ENCODE measurements at places on chromosomes 6 and 20.
A peak's percentile ranks its signal among the peaks of the same experiment; 100 is the strongest.

DNA sequence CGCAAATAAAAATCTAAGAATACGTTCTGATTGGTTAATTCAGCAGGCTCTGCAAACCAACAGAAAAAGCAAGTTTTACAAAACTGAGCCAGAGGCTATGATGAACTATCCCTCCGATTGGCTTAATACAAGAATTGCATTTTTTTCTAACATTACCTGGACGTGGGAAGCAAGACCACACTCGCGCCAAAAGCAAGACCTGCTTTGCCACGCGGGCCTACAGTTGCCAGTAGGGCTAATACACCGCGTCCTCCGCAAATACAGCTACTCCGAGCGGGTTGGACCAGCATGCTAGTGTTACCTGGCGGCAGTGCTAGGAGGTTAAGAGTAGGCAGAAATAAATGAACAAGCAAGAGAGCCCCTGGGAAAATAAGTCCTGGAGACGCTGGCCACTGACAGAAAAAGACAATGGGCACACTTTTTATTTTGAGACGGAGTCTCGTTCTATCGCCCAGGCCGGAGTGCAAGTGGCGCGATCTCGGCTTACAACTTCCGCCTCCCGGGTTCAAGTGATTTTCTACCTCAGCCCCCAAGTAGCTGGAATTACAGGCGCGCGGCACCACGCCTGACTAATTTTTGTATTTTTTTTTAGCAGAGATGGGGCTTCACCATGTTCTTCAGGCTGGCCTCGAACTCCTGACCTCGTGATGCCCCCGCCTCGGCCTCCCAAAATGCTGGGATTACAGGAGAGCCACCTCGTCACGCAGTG, 131.9 kb upstream of the BTN3A2 start:
- peak; percentile 71 for DNase-seq

GRCh38 chr6:788058-788457, 95.1 kb upstream of the EXOC2 start:
- peak; percentile 3 for DNase-seq

DNA sequence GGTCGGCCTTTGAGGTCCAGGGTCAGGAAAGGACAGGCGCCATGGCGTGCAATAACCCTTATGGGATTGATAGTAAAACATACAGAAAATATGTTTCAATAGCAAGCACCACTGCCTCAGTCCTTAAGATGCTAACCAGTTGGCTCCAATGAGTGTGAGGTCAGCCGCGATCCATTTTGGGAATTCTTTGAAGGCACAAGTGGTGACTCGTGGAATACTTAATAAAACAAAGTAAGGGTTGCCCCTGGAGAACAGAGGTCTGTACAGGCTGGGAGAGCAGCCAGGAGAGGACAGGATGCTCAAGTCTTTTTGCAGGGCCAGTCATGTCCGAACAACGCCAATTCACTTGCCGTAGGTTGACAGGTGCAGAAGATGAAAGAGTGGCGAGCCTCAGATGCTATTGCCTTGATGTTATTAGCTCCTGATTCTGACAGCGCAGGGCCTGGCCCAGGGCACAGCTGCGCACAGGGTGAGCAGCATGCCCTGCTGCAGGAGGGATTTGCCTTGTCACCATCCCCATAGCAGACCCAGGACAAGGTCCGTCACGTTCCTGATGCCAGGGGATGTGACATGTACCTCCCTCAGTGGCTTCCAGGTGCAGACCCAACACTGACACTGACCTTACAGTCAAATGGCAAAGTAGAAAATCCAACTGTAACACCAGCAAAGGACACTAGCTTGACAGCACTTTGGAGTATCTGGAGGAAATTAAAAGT, 21.8 kb downstream of the SYNDIG1 start:
- DNase-seq: no peak

- no peak for DNase-seq
Observed at GRCh38 chr6:28825732-28826293, 98.0 kb downstream of the TRIM27 start.

DNA sequence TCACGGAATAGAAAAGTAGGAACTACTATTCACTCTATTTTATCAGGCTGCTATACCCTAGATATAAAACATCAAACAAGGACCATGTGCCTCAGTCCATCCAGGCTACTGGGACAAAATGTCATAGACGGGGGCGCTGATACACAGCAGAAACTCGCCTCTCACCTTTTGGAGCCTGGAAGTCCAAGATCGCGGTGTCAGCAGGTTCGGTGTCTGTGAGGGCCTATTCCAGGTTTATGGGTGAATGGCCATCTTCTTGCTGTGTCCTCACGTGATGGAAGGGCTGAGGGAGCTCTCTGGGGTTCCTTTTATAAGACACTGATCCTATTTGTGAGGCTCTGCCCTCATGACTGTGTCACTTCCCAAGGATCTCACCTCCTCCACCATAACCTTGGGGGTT, 89.5 kb downstream of the DLL1 start:
- DNase-seq: no peak

DNA sequence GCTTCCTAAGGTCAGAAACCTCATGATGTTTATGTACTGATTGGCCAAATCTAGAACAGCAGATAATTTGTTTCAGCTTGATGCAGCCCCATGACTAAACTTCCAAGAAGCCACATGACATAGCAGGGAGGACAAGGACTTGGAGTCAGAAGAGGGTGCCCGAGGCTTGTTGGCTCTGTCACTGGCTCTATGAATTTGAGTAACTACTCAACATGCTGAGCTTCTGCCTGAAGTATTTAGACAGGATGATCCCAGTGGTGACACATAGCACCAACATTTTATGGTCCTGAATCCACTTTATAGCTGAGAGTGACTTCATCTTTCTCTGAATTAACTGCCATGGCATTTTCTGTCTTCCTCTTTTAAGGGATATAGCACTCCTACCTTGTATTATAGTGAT, 13.5 kb upstream of the TBX18 start:
- no peak for DNase-seq

GRCh38 chr6:6538261-6538660, 50.3 kb upstream of the LY86 start:
- no peak for DNase-seq

DNA sequence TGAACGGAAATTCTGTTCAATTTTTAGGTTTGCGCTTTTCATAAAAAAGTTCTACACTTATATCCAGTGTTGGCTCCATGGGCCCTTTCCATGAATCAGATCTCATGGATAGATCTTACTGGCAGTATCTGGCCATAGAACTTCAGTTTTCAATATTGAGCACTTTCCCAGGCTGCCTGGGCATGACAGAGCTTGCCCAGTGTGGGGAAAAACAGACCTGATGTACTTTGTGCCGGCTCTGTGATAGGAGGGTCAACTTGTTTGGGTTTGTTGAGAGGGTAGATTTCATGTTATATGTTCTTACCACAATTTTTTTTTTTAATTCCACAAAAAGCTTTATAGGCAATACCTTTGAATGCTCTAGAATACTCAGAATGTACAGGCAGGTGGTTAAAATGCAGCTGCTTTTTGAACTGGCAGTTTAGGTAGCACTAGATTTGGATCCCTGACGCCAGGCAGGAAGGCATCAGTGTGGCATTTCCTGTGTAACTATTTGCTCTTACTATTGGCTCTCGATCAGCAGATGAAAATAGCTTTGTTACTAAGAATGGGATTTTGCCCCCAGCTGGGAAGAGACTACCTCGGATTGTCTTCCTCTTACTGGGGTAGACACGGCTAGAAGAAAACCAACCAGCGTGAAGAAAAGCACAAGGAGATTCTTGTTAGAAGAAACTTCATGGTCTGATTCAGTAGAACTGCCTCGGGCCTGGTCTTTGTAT, 404.9 kb upstream of the SOX4 start:
- DNase-seq: no peak

GRCh38 chr20:58023346-58023745, 205.1 kb downstream of the ANKRD60 start:
- DNase-seq: no peak

DNA sequence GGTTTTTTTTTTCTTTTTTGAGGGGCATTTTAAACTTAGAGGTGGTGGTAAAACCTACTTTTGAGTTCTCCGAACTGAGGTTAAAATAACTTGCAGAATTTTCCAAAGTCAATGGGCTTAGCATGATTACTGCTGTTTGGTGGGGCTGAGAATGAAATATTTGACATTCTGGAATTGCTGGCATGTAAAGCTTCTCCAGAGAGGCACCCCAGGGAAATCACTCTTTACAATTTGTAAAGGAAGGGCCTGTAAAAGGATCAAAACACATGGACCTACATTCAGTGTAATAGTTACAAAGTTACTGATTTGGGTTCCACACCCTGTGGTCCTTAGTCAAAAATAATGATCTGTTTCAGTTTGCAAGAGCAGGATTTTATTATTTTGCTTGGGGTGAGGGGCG, 5.5 kb downstream of the FAM217B start:
- no peak for DNase-seq

GRCh38 chr6:33659986-33660385, 38.9 kb downstream of the ITPR3 start:
- no peak for DNase-seq

- DNase-seq: no peak
Observed at GRCh38 chr6:6723921-6724538, 135.5 kb downstream of the LY86 start.

- DNase-seq: no peak
Observed at GRCh38 chr6:36940027-36940426, 14.5 kb upstream of the PI16 start.

GRCh38 chr6:81023007-81023582, 729.4 kb downstream of the TENT5A start:
- no peak for DNase-seq

- no peak for DNase-seq
Observed at GRCh38 chr6:3808759-3809514, 40.2 kb upstream of the FAM50B start.

DNA sequence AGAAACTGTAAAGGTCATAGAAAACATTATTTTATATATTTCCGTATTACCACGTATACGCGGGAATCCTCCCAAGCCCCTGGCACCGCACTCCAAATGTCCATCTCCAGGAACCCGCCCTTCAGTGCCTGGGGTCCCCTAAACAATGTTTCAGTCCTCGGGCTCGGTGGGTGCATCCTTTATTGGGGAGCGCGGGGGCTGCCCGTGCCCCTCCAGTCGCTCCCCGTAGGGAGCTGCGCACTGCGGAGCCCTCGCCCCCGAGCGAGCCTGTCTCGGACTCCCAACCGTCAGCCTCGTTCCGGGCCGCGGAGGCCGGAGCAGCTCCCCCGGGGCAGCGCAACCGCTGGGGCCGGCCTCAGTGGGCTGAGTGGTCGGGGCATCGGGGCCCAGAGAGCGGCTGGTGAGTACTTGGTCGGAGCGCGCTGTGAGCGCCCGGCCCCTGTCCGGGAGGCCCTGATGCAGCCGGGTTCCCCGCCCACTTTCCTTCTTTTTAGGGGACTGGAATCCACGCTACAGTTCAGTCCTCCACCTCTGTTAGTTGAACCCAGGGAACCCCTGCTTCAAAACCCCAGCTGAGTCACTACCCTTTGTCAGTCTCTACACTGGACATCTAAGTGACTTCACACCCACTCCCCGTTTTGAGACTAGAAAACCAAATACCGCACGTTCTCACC, at the start of gene DNAH8:
Gene DNAH8, plus strand, starts transcription at position 296 of the 674 bp plus-strand sequence. CDS start 7,499 bp downstream, outside the sequence.
- DNase-seq: no peak

GRCh38 chr6:97586344-97586743, 303.3 kb upstream of the MMS22L start:
- no peak for DNase-seq

DNA sequence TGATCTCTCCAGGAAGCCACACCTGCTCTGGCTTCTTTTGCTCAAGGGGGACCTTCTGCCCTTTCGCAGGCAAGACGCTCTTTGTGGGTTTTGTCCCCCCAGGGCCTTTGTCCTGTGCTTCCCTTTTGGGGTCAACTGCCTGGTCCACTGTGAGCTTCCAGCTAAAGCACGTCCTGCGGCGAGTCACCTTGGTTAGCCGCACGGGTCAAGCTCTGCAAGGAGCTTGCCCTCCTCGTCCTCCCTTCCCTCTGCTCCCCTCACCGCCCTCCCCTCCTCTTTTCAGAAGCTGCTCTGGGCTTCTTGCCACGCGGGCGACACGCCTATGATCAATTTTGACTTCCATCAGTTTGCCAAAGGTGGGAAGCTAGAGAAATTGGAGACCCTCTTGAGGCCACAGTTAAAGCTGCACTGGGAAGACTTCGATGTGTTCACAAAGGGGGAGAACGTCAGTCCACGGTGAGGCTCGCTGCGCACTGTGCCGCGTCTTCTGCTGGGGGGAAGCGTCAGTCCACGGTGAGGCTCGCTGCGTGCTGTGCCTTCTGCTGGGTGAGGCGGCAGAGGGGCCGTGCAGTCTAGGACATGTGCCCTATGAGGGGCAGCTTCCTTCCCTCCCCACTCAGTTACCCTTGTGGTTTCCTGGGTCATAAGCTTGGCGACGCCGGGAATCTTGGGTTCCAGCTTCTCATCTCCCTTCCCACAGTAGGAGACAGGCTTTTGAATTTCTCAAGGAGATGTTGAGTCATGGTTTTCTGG, 80.2 kb downstream of the SYNJ2 start:
- no peak for DNase-seq

DNA sequence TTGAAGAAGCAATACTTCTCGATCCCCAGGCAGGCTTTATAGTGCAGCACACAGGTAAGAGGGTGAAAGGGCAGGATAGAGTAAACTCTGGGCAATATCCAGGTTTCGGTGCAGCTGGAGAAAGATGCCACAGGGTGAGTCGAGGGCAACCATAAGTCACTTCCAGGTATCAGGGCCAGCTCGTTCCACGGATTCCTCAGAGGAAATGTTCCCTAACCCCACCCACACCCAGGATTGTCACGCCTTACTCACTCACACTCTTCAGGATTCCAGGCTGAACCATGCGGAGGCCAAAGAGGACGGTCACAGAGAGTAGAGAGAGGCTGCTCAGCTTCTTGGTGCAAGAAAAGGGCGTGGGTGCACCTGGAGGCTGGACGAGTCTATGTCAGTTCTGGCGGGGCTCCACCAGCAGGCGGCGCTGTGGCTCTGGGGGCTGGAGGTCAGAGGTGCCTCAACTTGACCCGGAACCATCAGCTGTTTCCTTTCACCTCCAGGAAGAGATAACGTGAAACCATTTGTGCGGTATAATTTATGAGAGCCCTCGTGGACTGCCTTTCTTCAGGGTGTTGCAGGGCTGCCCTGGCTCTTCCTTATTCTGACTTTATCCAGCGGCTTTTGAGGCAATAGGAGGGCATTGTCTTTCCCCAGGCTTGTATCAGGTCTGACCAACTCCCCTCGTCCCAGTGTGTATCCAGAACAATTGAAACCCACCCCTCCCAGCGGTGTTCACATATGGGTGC, 14.5 kb upstream of the WFDC12 start:
- peak; percentile 27 for DNase-seq

DNA sequence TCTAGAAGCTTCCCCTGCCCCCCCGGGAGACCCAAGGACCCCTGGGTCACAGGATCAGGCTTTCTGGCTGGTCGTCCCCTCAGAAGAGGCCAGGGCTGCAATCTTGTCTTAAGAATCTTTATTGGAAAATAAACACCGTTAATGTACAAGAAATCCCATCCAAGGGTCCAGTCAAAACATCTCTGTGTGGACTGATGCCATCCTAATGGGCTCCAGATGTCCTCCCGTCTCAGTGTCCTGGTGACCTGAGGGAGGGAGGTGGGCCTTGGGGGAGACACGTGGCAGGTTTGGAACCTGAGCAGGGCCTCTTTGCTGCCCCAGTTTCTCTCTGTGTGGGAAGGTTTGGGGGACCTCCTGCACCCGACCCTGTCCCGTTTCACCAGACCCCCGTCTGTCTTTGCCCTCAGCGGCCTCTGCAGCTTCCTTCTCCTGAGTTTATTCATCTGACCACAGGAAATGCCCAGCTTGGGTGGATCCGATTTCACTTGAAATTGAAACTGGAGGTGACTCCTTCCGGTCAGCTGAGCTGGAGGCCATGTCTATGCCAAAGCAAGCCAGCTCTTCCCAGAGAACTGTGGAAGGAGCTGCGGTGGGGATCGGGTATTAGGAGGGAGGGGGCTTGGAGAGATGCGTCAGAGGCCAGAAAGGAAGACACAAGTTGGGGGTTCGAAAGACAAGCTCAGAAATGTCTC, 75.1 kb downstream of the SLC2A10 start:
- DNase-seq: no peak

Measured in CD4-positive, alpha-beta T cell treated with Interleukin-17A for 1 hour (primary cell).